ENCODE measurements at places on chromosomes 3 and 15. TPM values are rescaled to one million over a fixed set of nuclear protein-coding genes. Genes with fewer than 3 reads are reported as not detected.

- DNase-seq, result no peak
Observed at GRCh38 chr3:194423317-194423716, 24.3 kb upstream of the GP5 start.

- peak; percentile 8 for DNase-seq
Observed at GRCh38 chr15:33021806-33022389, 172.6 kb downstream of the FMN1 start.

Gene MUC4
- 0.24 TPM for total RNA-seq

Gene TRIM59
- total RNA-seq, result 22.0 TPM

All from B cell (primary cell).